ENCODE measurements at places on chromosomes 5 and 9.

DNA sequence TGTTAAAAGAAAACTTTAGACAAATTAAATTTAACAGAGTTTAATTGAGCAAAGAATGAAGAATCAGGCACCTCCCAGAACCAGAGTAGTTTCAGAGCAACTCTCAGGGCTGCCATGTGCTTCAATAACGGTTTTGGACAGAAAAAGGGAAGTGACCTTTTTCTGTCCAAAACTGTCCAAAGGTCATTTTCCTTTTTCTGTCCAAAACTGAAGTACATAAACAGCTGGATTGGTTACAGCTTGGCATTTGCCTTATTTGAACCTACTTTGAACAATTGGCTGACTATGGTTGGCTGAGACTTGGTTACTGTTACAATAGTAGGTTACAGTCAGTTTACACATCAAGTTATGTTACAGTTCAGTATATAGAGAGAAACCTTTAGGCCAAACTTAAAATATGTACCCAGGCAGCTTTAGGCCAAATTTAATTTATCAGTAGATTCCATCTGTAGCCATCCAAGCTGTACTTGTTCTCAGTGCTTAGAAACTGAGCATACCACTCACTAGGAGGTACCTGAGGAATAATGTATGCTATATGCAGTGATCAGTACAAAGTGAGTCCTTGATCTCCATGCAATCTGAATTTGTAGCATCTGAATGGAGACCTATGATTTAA lies 44.0 kb downstream of the C9orf85 start:
- DNase-seq, result no peak

DNA sequence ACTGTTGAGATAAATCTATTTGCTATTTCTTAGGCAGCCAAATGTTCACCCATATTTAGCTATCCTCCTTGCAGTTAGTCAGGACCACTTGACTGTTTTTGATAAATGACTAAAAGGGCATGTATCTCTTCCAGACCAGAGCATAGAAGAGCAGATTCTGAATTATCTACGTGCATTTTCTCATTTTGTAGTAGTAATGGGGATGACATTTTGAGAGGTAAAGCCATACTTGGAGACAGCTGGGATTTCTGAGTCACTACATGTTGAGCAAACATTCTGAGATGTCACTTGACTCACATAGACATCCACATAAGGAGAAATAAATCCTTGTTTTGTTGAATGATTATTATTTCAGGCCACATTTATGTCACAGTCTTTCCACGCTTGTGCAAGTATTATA lies 297.6 kb downstream of the CDH10 start:
- no peak for DNase-seq

DNA sequence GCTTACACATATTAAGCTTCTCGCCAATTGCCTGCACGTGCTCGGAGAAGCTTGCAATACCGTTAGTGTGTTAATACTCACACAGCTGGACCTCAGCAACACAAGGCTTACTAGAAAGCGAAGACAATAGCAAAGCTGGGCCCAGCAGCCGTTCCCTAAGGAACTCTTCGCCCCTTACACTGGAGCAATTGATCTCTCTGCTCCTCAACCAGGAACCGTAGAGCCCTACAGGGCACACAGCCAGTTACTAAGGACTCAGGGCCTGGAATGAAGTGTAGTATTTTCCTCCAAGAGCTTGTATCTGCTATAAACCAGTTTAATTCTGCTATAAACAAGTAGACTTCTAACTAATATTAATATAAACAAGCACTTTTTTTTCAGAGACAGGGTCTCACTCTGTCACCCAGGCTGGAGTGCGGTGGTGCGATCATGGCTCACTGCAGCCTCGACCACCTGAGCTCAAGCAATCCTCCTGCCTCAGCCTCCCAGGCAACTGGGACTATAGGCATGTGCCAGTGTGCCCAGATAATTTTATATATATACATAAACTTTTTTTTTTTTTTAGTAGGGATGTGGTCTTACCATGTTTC lies 67.0 kb upstream of the SIMC1 start:
- no peak for DNase-seq

GRCh38 chr5:98899456-98899855 lies 29.4 kb downstream of the CHD1 start:
- DNase-seq, result no peak

DNA sequence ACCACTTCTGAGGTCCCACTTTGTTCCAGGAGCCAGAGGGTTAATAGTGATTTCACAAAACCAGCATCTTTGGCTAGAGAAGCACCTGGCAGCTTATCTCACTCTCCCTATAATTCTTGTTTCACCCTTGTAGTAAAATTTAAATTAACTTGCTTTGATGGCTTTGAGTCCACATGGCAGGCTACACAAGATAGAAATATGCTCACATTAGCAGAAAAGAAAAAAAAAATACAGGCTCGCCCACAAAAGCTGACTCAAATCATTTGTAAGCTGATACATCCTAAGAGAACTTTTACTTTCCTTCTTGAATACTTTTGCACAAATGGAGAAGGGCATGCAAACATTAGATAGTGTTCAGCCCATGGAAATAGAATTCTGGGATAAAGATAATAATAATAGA lies 36.2 kb downstream of the TNFSF15 start:
- no peak for DNase-seq

GRCh38 chr5:145801195-145801594 lies 33.9 kb downstream of the PRELID2 start:
- DNase-seq, result no peak

GRCh38 chr5:14488709-14489108 lies 92.9 kb upstream of the OTULINL start:
- DNase-seq, result no peak

GRCh38 chr5:170739446-170739845 lies 44.1 kb upstream of the GABRP start:
- no peak for DNase-seq

DNA sequence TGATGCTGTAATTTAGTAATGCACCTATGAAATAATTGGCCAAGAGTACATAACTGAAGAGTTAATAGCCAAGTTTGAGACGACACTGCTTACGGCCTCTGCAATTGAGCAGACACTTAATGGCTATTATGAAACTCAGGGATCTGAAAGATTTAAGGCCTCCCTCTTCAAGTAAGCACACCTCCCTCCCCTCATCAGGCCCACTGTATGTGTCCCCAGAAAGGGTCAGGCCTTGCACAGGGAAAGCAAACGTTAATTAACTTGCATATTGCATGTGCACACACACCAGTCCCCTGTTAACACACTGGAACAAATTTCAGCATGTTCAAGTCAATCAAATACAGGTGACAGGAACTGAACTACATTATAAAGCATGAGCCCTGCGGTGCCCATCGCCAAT lies 163.6 kb downstream of the SPOCK1 start:
- no peak for DNase-seq

DNA sequence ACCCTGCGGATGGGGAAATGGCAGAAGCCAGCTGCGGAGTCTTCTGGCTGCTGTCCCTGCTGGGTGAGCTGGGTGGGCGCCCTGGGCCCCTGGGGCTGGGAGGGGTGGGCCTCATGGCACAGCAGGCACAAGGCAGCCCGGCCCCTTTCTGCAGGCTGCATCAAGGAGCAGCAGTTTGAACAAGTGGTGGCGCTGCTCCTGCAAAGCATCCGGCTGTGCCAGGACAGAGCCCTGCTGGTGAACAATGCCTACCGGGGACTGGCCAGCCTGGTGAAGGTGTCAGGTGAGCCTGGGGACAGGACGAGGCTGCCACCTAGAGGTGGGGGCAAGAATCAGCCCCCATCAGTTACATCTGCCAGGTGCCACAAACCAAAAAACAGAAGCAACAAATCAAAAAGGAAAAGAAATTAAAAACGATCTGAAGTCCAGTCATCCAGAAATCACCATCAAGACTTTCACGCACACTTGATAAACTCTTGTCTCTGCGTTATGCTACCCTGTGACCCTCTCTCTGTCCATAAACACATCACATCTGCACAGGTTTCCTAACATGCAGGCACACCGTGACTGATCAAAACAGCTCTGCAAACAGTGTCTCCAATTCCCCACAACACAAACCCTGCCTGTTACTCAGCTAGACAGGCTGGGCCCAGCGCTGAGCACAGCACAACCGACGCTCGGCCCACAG lies 13.9 kb downstream of the REXO4 start:
- DNase-seq, result no peak

DNA sequence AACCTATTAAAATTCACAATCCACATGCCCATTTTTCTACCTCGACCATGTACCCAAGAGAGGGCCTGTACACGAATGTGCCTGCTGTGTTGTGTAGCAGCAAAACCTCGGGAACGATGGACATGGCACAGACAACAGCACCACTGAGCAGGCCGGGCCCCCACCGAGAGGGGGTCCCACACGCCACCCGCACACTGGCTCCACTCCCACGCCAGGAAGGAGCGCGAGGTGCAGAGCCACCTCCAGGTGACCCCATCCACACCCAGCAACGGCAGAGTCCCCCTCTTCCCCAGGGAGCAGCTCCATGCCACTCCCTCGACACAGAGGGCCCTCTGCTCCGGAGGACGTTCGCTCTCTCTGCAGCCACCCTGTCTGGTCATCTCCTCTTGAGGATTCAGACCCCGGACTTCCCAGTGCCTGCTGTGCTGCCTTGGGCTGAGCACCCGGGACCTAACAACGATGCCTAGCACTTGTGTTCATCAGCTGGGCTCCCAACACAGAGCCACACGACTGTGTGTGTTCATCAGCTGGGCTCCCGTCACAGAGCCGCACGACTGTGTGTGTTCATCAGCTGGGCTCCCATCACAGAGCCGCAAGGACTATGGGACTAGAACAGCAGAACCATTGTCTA lies 25.3 kb upstream of the ADAMTS2 start:
- no peak for DNase-seq

DNA sequence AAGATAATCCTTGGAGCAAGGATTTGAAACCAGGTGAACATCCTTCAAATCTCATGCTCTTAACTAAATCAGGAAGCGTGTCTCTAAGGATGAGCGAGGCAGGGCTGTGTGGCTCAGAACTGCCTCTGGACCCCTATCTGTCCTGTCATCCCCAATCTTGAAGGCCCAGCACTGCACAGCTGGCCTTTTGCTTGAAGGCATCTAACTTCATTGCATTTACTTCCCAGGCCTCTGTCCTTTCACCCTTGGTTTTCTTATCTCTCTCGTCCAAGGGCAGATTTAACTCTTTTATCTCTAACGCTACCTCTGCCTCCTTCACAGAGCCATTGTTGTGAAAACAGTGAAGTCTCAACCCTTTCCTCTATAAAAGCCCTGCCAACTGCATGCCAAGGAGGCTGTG lies 83.8 kb downstream of the UGCG start:
- no peak for DNase-seq

DNA sequence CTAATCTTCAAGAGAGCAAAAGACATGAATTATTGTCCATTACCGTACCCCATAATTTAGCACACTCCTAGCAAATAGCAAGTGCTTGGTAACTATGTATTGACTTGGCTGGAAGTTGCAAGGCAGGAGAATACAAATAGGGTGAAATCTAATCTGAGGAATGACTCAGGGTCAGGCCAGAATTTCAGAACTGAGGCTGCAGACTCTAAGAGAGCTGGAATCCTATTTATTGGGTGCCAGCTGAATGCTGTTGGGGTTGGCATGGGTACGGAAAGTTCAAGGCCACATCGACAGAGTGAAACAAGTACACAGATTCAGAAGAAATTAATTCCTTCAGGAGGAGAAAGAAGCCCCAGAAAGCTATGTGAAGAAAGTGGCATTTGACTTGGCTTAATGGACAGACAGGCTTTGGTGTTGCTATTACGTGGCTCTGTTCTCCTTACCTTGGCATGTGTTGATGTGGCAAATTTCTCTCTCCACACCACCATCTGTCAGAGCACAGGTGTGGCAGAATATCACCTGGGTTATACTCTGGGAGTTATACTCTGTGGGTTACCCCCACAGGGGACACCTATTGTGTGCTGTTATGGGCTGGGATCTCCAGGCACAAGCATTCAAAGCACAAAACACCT lies 20.9 kb upstream of the ASTN2 start:
- DNase-seq, result no peak

- DNase-seq, result no peak
Observed at GRCh38 chr9:114048533-114049415, 29.3 kb downstream of the AMBP start.

DNA sequence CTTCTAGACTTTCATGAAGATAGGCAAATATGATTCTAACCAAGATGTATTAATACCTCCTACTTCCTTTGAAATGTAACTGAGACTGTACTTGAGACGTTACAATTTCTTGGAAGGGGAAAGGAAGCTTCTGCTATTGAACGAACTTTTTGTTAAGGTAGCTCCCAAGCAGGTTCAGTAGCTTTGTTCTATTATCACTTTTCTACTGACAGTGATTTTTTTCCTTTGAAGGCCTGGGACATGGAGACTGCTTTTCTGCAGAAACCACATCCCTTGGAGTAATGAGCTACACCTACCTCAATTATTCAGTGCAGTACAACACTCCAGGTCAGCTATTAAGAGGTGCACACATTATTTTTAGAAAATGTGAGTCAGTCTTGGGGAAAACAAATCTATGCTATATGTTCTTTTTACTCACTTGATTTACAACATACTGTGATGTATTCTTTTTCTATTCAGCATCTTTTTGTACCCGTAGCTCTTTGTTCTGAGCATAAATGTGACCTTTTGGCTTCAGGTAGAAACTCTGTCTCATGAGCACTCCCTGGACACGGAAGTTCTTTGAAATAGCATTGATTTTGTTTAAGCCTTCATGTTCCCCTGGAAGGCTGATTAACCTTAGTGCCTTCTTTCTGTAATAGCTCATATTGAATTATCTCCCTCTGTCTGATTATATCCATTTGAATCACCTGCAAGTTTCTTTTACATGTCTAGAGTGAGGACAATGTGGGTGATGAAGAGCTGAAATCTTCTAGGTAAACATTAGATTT lies 56.5 kb upstream of the CDKN2B start:
- DNase-seq, result no peak

- no peak for DNase-seq
Observed at GRCh38 chr5:87069311-87069710, 198.4 kb upstream of the RASA1 start.

- DNase-seq, result no peak
Observed at GRCh38 chr9:133945977-133946753, 46.0 kb downstream of the VAV2 start.

- no peak for DNase-seq
Observed at GRCh38 chr5:170513856-170514525, 10.2 kb downstream of the KCNIP1 start.

DNA sequence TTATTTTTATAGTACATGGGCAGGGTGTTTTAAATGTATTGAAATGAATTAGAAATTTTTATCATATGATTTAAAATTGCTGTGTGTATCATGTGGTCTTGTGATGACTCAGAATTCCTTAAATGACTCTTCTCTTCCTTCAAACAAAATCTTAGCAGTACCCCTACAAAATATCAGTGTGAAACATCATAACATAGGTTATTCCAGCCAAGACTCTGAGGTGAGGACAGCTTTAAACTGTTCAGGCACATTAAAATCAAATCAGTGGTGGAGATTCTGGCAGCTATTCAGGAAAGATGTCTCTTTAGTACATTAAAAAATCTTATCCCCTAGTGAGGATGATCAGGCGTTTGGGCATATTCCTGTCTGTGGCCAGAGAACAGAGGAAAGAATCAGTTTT lies 174.0 kb downstream of the MAN2A1 start:
- no peak for DNase-seq

- DNase-seq, result no peak
Observed at GRCh38 chr9:135559606-135560005, 1.9 kb upstream of the PAEP start.

GRCh38 chr5:35129276-35129675 lies 81.5 kb upstream of the AGXT2 start:
- DNase-seq, result no peak

All from left renal pelvis (tissue), 4 donors.